ENCODE measurements at places on chromosomes 1 and 21. TPM values are rescaled to one million over a fixed set of nuclear protein-coding genes. Genes with fewer than 3 reads are reported as not detected.

DNA sequence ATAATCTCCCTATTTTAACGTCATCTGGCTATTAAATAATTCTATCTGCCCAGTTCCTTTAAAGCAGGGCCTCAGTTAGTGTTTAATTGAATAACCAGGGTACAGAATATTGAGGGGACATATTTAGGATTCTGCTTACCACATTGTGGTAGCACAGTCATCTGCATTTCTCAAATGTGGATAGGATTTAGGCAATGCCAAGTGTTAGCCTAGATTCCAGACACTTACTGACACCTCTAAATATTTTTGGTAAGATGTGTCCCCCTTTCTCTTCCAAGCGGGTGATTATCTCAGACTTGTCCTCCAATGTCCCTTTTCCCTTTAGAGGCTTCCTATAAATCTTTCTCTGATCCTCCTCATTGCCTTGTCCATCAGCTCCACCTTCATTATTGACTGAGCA is 160.8 kb upstream of the HOOK1 start:
- no peak overlapping the region for H3K27ac ChIP-seq
- no peak for DNase-seq
- no peaks in the 10 kb centered on the region for H3K4me1 ChIP-seq
- H3K4me3 ChIP-seq, result no peak overlapping the region

- H3K4me1 ChIP-seq, result peaks cover 28% of the 10 kb centered on the region
- no peak for DNase-seq
- peaks cover 10% of the 10 kb centered on the region for H3K36me3 ChIP-seq
These were observed 20.9 kb downstream of the FGGY start for GRCh38 chr1:59317780-59318179.

GRCh38 chr21:37082856-37083528 is 9.9 kb downstream of the TTC3 start:
- H3K36me3 ChIP-seq, result peaks cover 5% of the 10 kb centered on the region
- no peak for DNase-seq
- no peak overlapping the region for H3K4me3 ChIP-seq
- H3K4me1 ChIP-seq, result peaks cover 51% of the 10 kb centered on the region

Gene OR6K3
- total RNA-seq, result not detected

GRCh38 chr1:191125950-191126349 is 648.3 kb upstream of the BRINP3 start:
- H3K4me3 ChIP-seq, result no peak overlapping the region
- H3K36me3 ChIP-seq, result no peaks in the 10 kb centered on the region
- H3K27me3 ChIP-seq, result no peaks in the 10 kb centered on the region
- H3K4me1 ChIP-seq, result no peaks in the 10 kb centered on the region

DNA sequence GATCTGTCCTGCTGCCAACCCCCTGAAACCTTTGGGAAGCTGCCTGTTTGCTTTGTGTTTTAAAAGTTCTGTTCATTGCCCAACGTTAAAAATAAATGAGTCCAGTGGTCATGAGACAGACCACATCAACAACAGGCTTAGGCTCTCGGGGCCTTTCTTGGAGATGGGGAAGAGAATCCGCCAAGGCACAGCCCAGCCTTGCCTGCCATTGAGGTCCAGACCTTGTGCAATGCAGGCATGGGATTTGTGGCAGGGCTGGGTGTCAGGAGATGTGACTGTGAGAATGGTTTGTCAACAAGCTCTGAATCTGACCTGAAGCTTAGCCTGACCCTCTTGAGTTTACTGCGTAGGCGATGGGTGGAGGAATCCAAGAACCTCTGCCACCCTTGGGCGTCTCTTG is 4.2 kb downstream of the SPSB1 start:
- H3K36me3 ChIP-seq, result no peaks in the 10 kb centered on the region
- no peaks in the 10 kb centered on the region for H3K27me3 ChIP-seq
- H3K27ac ChIP-seq, result no peak overlapping the region
- DNase-seq, result no peak
- H3K4me3 ChIP-seq, result no peak overlapping the region
- peaks cover 5% of the 10 kb centered on the region for H3K4me1 ChIP-seq

- peaks cover 11% of the 10 kb centered on the region for H3K4me1 ChIP-seq
- peaks cover 19% of the 10 kb centered on the region for H3K27me3 ChIP-seq
- peaks cover 4% of the 10 kb centered on the region for H3K36me3 ChIP-seq
- H3K27ac ChIP-seq, result peak overlapping the region; percentile 55
- DNase-seq, result no peak
These were observed 5.2 kb downstream of the GPR25 start for GRCh38 chr1:200877839-200878551.

DNA sequence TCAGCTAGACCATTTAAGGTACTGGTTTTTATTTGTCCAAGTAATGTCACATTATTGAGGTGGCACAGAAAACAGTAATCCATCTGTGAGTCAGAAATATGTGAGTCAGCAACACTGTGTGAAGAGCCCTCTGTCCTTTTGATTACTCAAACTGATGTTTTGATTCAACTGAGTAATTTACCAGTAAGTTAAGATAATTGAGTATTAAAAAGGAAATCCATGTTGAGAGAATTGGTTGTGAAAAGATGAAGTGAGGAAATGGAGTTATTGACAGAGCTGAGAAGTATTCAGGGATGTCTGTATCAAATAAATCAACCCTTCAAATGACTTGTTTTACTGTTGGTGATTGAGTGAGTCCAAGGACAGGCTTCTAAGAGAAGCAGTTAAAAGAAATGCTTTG is 302.7 kb upstream of the SGIP1 start:
- H3K36me3 ChIP-seq, result no peaks in the 10 kb centered on the region
- no peak overlapping the region for H3K27ac ChIP-seq
- no peaks in the 10 kb centered on the region for H3K4me1 ChIP-seq
- no peak overlapping the region for H3K4me3 ChIP-seq

Gene LCA5L
- 0.77 TPM for total RNA-seq

GRCh38 chr21:28410256-28410655 is 582.4 kb downstream of the LTN1 start:
- no peaks in the 10 kb centered on the region for H3K4me1 ChIP-seq
- no peak overlapping the region for H3K4me3 ChIP-seq
- no peaks in the 10 kb centered on the region for H3K27me3 ChIP-seq
- no peak overlapping the region for H3K27ac ChIP-seq
- no peak for DNase-seq

Gene VWA1
- not detected for total RNA-seq

- H3K4me3 ChIP-seq, result peak overlapping the region; percentile 36
- H3K27me3 ChIP-seq, result peaks cover 30% of the 10 kb centered on the region
- H3K27ac ChIP-seq, result no peak overlapping the region
- H3K4me1 ChIP-seq, result peaks cover 15% of the 10 kb centered on the region
- no peaks in the 10 kb centered on the region for H3K36me3 ChIP-seq
These were observed 1.1 kb upstream of the IGSF9 start for GRCh38 chr1:159946242-159947187.

DNA sequence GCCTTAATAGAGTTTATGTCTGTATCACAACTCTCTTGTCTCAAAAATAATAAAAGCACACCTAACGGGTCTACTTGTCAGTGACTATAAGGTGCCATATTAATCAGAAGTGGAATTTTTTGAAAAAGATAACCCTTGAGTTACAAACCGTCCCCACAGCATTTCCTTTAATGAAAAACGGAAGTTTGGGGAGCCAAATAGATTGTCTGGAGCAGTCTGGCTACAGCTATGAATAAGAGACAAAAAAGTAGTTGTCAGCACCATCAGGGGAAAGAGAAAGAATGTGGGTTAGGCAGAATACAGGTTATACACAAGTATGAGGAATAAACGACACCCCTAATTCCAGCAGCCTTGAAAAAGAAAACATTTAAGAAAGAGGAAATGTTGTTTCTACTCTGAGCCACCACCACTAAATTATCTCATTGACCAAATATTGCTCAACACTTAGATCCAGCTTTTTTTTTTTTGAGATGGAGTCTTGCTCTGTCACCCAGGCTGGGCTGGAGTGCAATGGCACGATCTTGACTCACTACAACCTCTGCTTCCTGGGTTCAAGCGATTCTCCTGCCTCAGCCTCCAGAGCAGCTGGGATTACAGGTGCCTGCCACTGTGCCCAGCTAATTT is 29.4 kb upstream of the USP24 start:
- H3K27me3 ChIP-seq, result no peaks in the 10 kb centered on the region
- DNase-seq, result no peak
- no peaks in the 10 kb centered on the region for H3K36me3 ChIP-seq

Gene SIKE1
- total RNA-seq, result 59.3 TPM

GRCh38 chr1:204660509-204660908 is 25.0 kb downstream of the LRRN2 start:
- no peaks in the 10 kb centered on the region for H3K4me1 ChIP-seq
- peaks cover 7% of the 10 kb centered on the region for H3K27me3 ChIP-seq
- H3K36me3 ChIP-seq, result no peaks in the 10 kb centered on the region

Gene PIGM
- total RNA-seq, result 9.7 TPM

- H3K36me3 ChIP-seq, result peaks cover 25% of the 10 kb centered on the region
- no peak overlapping the region for H3K4me3 ChIP-seq
- no peak for DNase-seq
- H3K27me3 ChIP-seq, result no peaks in the 10 kb centered on the region
These were observed 136.6 kb downstream of the POU2F1 start for GRCh38 chr1:167357305-167357704.

- H3K27ac ChIP-seq, result no peak overlapping the region
- no peaks in the 10 kb centered on the region for H3K4me1 ChIP-seq
- DNase-seq, result no peak
- no peaks in the 10 kb centered on the region for H3K36me3 ChIP-seq
- peaks cover 8% of the 10 kb centered on the region for H3K27me3 ChIP-seq
- H3K4me3 ChIP-seq, result no peak overlapping the region
These were observed 135.1 kb downstream of the ACTL8 start for GRCh38 chr1:17890056-17890814.

DNA sequence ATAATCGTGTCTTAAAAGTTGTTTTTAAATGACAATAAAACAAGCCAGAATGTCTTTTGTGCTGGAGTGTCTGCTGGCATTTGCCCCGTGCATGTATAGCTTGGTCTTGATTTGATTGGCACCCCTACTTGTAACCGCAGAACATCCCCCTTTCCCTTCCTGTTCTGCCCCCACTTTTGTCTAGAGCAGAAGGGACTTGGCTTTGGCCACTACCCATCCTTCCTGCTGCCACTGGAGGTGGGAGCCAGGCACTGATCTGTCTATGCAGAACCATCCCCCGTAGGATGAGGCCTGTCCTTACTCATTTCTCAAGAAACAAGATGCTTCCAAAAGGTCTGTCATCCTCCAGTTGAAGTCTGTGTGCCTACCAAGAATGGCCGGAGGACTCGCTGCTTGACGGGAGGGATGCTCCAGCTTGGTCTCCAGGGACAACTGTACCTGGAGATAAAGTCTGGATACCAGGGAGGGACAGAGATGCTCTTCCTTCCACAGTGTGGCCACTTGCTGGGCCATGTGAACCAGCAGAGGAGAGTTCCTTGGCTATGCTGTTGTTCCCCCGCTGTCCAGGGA is 1.1 kb upstream of the SLC27A3 start:
- peaks cover 34% of the 10 kb centered on the region for H3K4me1 ChIP-seq
- H3K36me3 ChIP-seq, result peaks cover 25% of the 10 kb centered on the region
- H3K27me3 ChIP-seq, result no peaks in the 10 kb centered on the region

- peaks cover 41% of the 10 kb centered on the region for H3K27me3 ChIP-seq
- H3K4me3 ChIP-seq, result no peak overlapping the region
- H3K27ac ChIP-seq, result no peak overlapping the region
- H3K36me3 ChIP-seq, result no peaks in the 10 kb centered on the region
These were observed 29.7 kb upstream of the GRIK3 start for GRCh38 chr1:37064039-37064438.

- no peak for DNase-seq
- H3K27ac ChIP-seq, result no peak overlapping the region
- no peak overlapping the region for H3K4me3 ChIP-seq
- H3K36me3 ChIP-seq, result peaks cover 34% of the 10 kb centered on the region
These were observed 60.4 kb downstream of the NME7 start for GRCh38 chr1:169307176-169307575.

Gene NUF2
- 3.5 TPM for total RNA-seq

- no peaks in the 10 kb centered on the region for H3K27me3 ChIP-seq
- no peak for DNase-seq
- H3K4me3 ChIP-seq, result no peak overlapping the region
- H3K27ac ChIP-seq, result no peak overlapping the region
These were observed 8.0 kb downstream of the RAB29 start for GRCh38 chr1:205767248-205767647.

GRCh38 chr1:21005466-21006239 is 171.0 kb downstream of the EIF4G3 start:
- H3K27ac ChIP-seq, result no peak overlapping the region
- DNase-seq, result no peak
- H3K4me3 ChIP-seq, result no peak overlapping the region
- peaks cover 8% of the 10 kb centered on the region for H3K36me3 ChIP-seq

- no peak for DNase-seq
- peak overlapping the region; percentile 98 for H3K27ac ChIP-seq
- H3K36me3 ChIP-seq, result peaks cover 61% of the 10 kb centered on the region
- peak overlapping the region; percentile 97 for H3K4me3 ChIP-seq
These were observed 2.3 kb downstream of the SERBP1 start for GRCh38 chr1:67427947-67428346.

- H3K4me1 ChIP-seq, result peaks cover 32% of the 10 kb centered on the region
- peak overlapping the region; percentile 77 for H3K27ac ChIP-seq
- no peaks in the 10 kb centered on the region for H3K36me3 ChIP-seq
These were observed 2.1 kb upstream of the S100A2 start for GRCh38 chr1:153567621-153568366.

GRCh38 chr1:244735404-244735803 is 82.5 kb downstream of the DESI2 start:
- H3K27ac ChIP-seq, result no peak overlapping the region
- no peaks in the 10 kb centered on the region for H3K36me3 ChIP-seq
- H3K4me1 ChIP-seq, result peaks cover 2% of the 10 kb centered on the region

Gene TUT4
- 178 TPM for total RNA-seq

DNA sequence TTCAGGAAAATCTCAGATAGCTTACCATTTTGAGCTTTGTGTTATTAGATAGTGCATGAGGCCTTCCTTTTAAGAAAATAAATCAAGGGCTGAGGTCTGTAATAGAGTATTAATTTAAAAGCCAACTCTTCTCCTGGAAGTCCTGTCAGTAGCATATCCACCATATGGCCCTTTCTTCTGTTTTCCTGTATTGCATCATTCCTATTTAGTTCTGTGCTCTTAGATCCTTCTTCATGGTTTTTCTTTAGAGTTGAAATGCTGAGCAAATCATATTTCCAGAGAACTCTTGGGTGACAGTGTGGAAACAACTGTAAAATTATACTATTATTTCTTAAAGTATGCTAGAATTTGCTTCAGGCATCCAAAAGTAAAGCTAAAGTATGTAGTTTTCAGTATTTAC is 91.7 kb downstream of the TTC3 start:
- no peak overlapping the region for H3K27ac ChIP-seq
- no peaks in the 10 kb centered on the region for H3K4me1 ChIP-seq
- no peak overlapping the region for H3K4me3 ChIP-seq
- H3K36me3 ChIP-seq, result peaks cover 83% of the 10 kb centered on the region
- no peak for DNase-seq

DNA sequence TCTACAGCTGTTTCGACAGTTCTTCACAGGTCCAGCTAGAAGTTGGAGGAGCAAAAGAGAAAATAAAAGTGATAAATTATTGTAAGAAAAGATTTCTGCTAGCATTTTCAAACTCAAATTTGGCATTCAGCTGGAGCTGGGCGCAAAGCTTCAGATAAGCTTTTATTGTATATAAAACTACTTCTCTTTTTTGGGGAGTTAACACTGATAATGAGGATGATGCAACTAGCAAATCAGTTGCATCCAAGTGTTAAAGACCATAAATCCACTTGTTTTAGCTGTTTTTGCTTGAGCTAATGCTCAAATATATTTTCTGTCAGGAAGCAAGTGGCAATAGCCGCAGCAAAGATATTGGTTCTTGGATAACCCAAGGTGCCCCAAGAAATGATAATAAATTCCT is 127.1 kb upstream of the PKN2 start:
- no peak for DNase-seq
- no peaks in the 10 kb centered on the region for H3K4me1 ChIP-seq
- no peak overlapping the region for H3K4me3 ChIP-seq
- peaks cover 3% of the 10 kb centered on the region for H3K27me3 ChIP-seq
- no peaks in the 10 kb centered on the region for H3K36me3 ChIP-seq
- no peak overlapping the region for H3K27ac ChIP-seq

Gene ORC1
- 1.2 TPM for total RNA-seq

- H3K27ac ChIP-seq, result no peak overlapping the region
- H3K4me1 ChIP-seq, result no peaks in the 10 kb centered on the region
- H3K4me3 ChIP-seq, result no peak overlapping the region
- H3K27me3 ChIP-seq, result peaks cover 5% of the 10 kb centered on the region
- DNase-seq, result peak; percentile 16
These were observed 8.8 kb upstream of the CAMK2N1 start for GRCh38 chr1:20494609-20495311.
